Activated CD8-positive, alpha-beta memory T cell treated with anti-CD3 and anti-CD28 coated beads for 1 hour (primary cell): ENCODE measurements at places on chromosomes 4 and X.

DNA sequence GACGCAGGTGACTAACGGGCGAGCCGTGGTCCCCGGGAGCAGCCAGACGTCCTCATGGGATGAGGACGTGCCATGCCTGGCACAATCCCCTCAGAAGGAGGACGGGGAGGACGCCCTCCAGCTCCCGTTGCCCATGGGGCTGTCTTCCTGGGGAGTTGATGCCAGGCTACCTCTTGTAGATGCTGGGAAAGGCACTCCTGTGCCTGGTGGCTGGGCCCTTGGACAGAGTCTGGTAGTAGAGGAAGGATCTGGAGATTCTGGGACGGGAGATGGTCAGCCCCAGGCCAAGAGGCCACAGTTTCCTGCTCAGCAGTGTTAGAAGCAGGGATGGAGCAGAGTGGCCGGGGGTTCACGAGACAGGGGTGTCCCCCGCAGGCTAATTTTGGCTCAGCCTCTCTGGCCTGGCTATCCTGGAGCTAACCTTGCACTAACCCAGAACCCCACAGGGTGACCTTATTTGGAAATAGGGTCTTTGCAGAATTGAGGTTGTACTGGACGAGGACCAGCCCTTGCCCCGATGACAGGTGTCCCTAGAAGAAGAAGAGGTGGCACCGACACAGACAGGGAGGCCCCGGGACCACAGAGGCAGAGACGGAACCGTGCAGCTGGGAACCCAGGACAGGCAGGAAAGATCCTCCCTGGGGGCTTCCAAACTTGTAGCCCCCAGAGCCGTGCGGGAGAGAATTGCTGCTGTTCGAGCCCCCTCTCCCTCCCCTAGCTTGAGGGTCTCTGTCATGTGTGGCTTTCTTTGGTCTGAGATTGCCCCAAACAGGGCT, 50.1 kb upstream of the ADRA2C start:
- DNase-seq: no peak

- no peak for DNase-seq
Measured at GRCh38 chrX:152932144-152932543, 34.3 kb downstream of the ZNF185 start.

DNA sequence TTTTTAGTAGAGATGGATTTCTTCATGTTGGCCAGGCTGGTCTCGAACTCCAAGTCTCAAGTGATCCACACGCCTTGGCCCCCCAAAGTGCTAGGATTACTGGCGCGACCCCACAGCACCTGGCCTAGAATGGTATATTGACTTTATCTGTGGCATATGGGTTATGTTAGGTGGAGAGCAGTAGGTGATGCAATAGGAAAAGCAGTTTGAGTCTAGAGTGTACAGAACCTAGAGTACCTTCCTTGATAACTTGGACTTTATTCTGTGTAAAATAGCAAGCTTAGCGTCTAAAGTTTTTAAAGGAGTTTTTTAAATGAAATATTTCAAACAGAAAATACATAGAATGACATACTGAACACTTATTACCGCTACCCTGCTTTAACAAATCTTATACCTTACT, 312.0 kb upstream of the ZCCHC13 start:
- DNase-seq: no peak

GRCh38 chr4:97104666-97105065, 1038.6 kb downstream of the STPG2 start:
- no peak for DNase-seq

GRCh38 chrX:38817004-38817703, 15.9 kb downstream of the MID1IP1 start:
- DNase-seq: no peak

DNA sequence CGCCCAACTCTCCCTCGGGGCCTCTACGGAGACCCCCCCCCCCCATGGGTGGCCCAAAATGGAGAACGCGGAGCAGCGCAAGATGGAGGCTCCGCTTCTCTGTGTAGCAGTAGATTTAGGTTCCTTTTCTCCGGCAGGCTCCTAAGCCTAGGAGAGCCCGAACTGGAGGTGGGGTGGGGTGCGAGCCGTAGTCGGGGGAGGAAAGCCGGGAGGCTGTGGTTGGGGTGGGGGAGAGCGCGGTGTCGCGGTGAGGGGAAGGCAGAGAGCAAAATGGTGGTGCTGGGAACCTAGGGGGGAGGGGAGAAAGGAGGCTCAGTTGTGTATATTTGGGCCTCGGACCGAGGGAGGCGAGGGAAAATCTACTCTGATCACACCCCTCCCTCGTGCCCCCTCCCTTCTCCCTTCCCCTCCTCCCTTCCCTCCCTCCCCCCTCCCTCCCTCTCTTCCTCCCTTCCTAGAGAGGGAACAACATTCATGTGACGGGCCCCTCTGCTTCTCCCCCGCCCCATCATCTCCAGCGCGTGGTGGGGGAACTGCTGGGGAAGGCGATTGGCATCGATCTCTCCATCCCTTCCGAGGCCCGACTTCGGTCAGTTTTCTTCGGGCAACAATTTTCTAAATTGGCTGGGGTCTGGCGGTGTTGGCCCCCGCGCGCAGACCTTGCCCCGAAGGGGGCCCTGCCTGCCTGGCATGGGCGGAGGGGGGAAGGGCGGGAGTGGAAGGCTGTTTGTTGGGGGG, at the start of gene STAG2:
STAG2 (plus strand) TSS at position 439 of the 738 bp plus-strand sequence. CDS start 60,922 bp downstream, outside the sequence.
- DNase-seq: peak; percentile 24

DNA sequence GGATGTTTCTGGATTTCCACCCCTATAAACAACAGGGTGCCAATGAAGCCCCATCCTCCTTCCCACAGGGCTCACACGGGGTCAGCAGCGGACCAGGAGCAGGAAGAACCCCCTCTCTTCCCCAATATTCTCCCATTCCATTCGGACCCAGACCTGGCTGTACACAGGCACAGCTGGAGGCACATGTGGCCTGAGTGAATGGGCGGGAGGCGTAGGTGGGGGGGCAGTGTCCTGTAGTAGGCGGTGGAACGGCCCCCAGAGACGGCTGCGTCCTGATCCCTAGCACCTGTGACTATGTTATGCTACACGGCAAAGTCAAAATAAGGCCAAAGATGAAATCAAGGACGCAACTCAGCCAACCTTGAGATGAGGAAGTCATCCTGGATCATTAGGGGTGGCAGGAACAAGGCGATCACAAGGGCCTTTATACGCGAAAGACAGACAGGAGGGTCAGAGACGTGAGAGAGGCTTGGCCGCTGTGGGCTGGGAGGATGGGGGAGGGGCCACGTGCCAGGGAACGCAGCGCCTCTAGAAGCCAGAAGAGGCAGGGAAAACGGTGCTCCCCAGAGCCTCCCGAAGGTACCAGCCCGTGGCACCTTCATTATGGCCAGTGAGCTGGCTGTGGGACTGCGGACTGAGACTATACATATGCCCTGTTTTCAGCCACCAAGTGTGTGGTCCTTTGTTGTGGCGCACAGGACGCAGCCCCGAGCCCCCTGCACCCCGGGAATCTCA, 75.6 kb downstream of the WFS1 start:
- DNase-seq: no peak

DNA sequence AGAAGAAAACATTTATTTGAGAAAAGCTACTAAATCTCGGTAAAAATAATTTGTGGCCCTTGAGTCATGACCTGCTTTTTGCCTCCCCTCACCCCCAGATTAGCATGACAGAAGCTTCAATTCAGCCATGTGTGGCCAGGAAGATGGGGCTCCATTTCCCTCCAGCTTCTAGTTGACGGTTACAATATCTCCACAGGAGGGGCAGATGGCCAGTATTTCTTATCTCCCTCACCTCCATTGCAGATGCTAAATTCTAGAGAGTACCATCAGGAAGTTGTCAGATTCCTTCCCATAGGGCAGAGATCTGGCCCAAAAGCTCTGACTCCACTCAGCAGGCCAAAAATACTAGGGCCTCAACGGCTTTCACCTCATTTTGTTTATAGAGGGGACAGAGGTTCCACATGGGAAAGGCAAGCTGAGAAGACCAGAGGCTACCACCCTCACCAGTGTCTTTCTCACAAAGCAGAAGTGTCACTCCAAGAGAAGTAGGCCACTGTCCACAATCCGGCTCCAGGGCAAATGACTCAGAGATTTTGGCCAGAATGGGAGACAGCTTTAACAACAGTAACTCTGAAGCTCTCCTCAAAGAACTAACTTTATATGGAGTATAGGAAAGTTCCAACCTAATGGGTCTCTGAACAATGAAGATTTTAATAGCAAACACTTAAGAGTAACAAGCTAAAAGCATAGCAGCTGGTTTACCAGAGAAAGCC, 108.3 kb downstream of the TBC1D19 start:
- DNase-seq: no peak

- no peak for DNase-seq
Measured at GRCh38 chr4:87965501-87965975, 10.0 kb upstream of the SPP1 start.

GRCh38 chr4:156838761-156839160, 132.8 kb downstream of the PDGFC start:
- DNase-seq: no peak

DNA sequence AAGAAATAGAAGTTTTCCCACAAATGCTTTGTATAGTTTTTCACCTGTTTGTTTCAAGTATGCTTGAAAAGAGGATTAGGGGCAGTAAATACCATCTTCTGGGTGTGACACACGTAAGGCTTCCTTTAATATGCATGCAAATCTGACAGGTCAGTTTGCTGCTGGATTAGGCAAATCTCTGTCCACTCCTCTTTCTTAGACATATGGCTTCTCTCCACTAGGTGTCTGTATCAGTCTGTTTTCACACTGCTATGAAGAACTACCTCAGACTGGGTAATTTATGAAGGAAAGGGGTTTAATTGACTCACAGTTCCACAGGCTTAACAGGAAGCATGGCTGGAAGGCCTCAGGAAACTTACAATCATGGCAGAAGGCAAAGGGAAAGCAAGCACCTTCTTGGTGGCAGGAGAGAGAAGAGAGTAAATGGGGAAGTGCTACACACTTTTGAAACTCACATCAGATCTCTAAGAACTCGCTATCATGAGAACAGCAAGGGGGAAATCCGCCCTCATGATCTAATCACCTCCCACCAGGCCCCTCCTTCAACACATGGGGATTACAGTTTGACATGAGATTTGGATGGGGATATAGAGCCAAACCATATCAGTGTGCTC, 66.9 kb downstream of the TAB3 start:
- no peak for DNase-seq

- no peak for DNase-seq
Measured at GRCh38 chr4:161280929-161281328, 882.9 kb downstream of the FSTL5 start.

- no peak for DNase-seq
Measured at GRCh38 chr4:104093247-104093646, 373.5 kb upstream of the TACR3 start.

GRCh38 chrX:103629318-103630170, 769 bp downstream of the TCEAL1 start:
- DNase-seq: no peak

- DNase-seq: no peak
Measured at GRCh38 chr4:5222951-5223350, 171.7 kb downstream of the STK32B start.

DNA sequence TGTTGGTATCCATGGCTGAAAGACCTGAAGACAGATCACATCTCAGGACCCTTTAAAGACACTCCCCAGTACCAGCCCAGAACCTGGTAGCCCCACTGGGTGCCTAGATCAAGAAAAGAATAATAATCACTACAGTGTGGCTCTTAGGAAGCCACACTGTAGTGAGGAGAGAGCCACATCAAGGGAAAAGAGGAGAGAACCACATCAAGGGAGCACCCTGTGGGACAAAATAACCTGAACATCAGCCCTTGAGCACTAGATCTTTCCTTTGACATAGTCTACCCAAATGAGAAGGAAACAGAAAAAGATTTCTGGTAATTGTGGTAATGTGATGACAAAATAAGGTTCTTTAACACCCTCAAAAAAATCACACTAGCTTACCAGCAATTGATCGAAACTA, 15.3 kb downstream of the RTL3 start:
- DNase-seq: no peak

- DNase-seq: no peak
Measured at GRCh38 chr4:147963839-147964238, 232.0 kb downstream of the ARHGAP10 start.

- DNase-seq: peak; percentile 3
Measured at GRCh38 chr4:69760455-69760854, at the start of gene SULT1B1. SULT1B1 (minus strand) TSS chr4:69760620; CDS start chr4:69755217, 5,403 bp downstream.

DNA sequence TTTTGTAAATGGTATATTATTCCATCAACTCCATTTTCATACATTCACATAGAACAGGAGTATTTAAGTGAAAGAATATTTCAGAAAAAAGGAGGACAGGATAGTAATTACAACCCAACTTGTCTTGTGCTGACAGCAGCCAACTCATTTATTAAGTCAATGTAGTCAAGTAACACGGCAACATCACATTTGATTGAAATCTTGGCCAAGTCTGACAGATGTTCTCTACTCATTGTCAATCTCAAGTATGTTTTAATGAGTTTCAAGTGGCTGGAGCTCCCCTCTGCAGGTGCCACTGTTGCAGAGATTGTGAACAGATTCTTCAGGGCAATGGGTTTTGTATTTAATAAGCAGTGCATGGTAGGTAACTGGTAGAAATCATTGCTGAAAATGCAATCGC, 332.5 kb downstream of the C4orf33 start:
- no peak for DNase-seq

- DNase-seq: no peak
Measured at GRCh38 chrX:40154853-40155588, 57.3 kb upstream of the BCOR start.

- DNase-seq: no peak
Measured at GRCh38 chrX:96407501-96407900, 277.1 kb upstream of the DIAPH2 start.

DNA sequence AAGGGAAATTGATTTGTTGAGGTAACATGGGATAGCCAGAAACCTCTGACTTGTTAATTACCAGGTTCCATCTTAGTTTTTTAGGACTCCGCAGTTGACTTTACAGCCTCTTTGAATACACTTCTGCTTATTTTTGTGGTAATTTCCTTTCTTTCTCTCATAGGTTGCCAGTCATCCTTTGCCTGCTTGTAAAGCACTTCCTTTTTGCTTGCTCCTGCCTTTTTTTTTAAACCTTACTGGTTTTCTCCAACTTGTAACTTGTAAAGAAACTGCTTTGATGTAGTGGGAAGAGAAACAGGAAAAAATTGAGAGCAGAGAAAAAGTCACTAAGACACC, 2.6 kb downstream of the PGK1 start:
- no peak for DNase-seq

DNA sequence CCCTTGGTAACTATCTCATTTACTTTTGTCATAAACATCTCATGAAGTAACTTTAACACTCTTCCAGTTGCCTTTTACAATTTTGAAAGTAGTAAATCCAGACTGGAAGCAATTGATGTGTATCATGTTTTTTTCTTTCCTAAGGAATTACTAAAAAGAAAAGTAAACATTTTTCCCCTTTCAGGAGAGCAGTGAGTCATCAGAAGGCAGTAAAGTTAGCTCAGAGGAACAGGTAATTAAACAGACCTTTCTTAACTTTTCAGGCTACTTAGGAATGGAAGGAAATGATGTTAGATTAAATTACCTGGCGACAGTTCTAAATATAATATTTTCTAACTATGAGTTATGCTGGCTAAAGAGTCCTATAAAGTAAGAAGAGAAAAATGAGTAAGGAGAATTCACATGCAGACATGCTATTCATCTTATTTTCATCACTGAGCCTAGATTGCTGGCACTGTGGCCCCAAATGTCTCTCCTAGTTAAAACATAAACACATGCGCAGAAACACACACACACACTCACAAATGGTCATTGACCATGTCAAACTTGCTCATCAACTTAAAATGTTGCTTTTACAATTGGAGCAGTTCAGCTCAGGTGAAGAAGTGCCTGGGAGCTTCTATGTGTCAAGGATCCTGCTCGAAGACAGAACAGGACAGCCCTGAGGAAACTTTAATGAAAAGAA, 9.3 kb downstream of the DMP1 start:
- no peak for DNase-seq

- DNase-seq: no peak
Measured at GRCh38 chr4:80183250-80184052, 13.9 kb upstream of the PRDM8 start.
